Lung (tissue), 17 donors: ENCODE measurements at places on chromosomes 3 and 15.
A peak's percentile ranks its signal among the peaks of the same experiment; 100 is the strongest.

DNA sequence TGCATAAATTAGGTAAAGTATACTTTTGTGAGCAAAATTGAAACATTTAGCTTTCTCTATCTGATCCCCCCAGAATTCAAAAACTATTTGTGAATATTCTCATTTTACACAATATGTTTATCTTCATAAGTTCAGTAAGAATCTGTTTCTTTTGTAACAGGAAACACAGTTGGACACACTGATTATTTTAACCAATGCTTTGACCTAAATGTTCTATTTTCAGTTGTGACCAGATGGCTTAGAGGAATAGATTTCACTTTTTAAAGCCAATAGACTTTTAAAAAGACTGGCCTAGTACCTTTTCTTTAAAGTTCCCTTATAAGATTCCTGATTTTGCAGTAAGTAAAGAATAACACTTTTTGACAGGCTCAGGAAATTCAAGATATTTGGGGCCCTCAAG, 74.0 kb upstream of the STRIT1 start:
- DNase-seq: peak; percentile 19

DNA sequence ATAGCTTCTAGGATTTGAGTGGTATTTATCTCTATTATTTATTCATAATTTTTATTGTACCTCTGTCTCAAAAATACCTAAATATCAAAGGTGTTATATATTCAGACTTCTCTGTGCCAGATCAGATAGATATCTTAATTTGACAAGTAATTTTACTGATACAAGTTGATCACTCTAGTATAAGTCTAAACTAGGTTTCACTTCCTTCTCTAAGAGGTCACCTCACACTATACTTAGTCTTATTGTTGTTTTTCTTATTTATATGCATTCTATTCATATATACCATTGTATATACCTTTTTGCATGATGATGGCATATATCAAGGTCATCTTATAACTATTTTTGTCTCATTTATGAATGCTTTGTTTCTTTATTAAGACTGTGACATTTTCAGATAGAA, 26.4 kb upstream of the HGD start:
- no peak for DNase-seq

GRCh38 chr3:164377466-164377865, 700.8 kb downstream of the SI start:
- no peak for DNase-seq

GRCh38 chr3:31354373-31354772, 178.4 kb upstream of the STT3B start:
- no peak for DNase-seq

DNA sequence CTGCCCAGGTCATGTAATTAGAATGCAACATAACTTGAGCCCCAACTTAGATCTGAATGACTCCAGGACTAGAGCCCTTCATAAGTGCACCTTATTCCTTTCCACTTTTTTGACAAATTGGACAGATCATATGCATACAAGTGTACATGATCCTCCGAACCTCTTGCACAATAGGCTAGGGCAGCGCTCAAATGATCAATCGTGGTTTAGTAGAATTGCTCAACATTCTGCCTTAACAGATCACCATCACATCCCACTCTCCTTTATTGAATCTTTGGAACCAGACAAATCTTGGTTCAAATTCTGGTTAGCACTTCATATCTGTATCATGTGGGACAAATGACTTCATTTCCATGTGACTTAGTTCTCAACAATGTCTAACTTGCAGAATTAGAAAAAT, 106.8 kb upstream of the CDIN1 start:
- DNase-seq: no peak

- DNase-seq: peak; percentile 21
These were observed 642.3 kb upstream of the ADAMTS9 start for GRCh38 chr3:65330072-65330471.

DNA sequence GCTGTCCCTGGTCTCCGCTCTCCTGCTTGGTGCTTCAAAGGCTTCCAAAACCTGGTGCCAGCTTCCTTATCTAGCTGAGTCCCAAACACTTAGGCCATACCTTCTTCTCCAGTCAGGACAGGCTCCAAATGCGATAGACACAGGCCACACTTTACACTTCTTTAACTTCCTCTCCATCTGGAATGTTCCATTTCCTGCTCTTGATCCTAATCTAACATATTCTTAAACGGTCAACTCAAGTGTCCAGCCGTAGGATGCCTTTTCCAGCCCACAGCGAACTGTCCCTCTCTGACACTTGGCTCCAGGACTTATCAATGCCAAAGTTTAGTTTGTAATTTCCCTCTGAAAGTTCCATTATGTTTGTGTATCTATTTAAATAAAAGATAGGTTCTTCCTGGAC, 19.2 kb upstream of the PLA2G4F start:
- no peak for DNase-seq

- DNase-seq: peak; percentile 21
These were observed 239.2 kb upstream of the IL12A start for GRCh38 chr3:159749406-159749805.

DNA sequence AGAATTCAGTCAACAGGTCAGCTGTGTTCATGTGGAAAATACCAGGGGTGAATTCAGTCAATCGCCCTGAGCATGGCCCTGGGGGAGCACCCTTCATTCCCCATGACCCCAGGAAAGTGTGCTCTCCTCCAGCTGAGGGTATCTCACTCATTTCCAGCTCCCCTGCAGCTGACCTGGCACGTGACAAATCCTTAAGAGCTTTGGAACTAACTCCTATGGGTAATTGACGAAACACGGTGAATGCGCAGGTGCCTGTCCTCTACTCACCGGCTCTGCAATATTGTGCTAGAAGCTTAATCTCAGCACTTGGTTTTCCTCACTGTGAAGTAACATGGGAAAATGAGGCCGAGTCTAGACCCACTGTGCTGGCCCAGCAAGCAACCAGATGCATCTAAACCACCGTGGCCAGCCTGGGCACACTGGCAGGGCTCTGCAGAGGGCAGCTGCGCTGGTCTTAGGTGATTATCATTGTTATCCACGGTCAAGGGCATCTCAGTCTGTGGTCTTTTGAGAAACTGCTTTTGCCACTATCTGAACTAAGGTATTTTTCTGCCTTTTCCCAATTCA, 63.1 kb downstream of the SPSB4 start:
- no peak for DNase-seq
